ENCODE measurements at places on chromosomes 11 and 22.
A peak's percentile ranks its signal among the peaks of the same experiment; 100 is the strongest.

DNA sequence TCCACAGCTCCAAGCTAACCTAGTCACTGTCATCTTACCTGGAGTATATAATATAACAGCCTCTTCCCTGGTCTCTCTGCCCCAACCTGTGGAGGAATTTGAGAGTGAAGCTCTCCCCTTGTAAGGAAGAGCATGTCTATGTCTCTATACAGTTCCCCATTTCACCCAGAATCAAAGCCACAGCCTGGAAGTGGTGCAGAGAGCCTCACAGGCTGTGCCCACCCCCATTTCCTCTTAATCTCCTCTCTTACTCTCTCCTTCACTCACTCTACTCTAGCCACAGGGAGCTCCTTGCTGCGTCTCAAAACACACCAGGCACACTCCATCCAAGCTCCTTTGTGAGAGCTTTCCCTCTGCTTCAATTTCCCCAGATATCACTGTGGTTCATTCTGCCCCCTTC is 302.5 kb upstream of the ISX start:
- no peak for DNase-seq

- no peak for DNase-seq
Observed at GRCh38 chr11:63639199-63639832, 25.1 kb upstream of the PLAAT3 start.

- DNase-seq = peak; percentile 49
Observed at GRCh38 chr11:66858939-66859685, 2.2 kb downstream of the LRFN4 start.

DNA sequence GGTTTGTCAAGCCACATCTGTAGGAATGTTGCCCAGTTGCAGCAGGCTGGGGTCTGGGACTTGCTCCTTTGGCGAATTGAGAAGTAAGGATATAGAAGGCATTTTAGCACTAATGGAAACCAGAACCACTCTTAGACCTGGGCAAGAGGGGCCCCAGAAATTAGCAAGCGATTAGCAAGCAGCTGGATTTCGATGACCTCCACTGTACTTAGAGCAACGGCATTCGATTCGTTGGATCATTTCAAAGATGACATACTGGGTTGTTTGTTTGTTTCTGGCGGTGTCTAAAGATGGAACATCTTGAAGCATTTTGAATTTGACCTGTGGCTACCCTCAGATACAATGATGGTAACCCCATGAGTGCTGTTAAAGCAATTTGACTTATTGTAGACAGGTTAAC is 1.2 kb upstream of the CDPF1 start:
- no peak for DNase-seq

DNA sequence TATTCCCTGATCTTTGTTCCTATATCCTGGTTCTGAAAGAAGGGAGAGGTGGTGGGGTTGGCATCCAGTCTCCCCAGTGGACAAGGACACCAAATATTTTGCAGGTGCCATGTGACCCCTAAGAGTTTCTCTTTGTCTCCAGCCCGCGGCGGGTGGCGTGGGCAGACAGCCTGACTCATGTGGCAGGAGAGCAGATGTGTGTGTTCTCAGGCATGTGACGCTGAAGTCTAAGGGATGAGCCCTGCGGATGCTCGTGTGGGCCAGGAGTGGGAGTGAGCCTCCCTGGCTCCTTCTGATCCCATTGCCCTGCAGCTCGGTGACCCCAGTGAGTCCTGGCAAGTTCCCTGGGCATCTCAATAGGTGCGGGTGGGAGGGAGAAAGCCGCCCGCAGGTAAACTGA is 94.8 kb upstream of the TBCEL start:
- no peak for DNase-seq

DNA sequence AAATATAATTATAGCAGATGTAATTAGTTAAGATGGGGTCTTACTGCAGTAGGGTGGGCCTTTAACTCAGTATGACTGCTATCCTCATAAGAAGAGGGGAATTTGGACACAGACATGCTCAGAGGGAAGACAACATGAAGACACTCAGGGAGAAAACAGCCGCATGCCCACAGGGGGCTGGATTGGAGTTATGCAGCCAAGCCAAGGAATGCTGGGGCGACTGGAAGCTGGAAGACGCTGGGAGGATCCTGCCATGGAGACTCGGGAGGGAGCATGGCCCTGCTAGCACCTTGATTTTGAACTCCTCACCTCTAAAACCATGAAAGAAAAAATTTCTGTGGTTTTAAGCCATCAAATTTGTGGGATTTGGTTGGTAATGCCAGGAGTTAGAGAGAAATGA is 40.9 kb downstream of the PANX1 start:
- no peak for DNase-seq

GRCh38 chr22:27404441-27404840 is 397.1 kb downstream of the MN1 start:
- DNase-seq = no peak

GRCh38 chr11:47723041-47723440 is 7.9 kb upstream of the AGBL2 start:
- no peak for DNase-seq

DNA sequence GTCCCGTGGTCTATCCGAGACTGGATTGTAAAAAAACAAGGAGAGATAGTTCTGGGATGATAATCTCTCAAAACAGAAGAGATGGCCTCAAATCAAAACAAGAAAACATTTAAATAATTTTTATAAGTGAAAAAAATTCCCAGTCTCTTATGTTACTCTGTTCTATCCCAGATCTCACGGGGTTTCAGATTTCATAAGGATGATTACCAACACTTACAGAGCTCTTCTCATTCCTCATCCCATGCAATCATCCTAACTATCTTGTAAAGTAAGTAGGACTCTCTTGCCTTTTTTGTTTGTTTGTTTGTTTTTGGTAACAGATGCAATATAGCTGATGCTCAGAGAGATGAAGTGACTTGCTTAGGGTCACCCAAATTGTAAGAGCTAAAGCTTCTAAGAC is 20.0 kb upstream of the ZBTB16 start:
- DNase-seq = no peak

- DNase-seq = no peak
Observed at GRCh38 chr11:122692444-122692843, 36.9 kb downstream of the UBASH3B start.

DNA sequence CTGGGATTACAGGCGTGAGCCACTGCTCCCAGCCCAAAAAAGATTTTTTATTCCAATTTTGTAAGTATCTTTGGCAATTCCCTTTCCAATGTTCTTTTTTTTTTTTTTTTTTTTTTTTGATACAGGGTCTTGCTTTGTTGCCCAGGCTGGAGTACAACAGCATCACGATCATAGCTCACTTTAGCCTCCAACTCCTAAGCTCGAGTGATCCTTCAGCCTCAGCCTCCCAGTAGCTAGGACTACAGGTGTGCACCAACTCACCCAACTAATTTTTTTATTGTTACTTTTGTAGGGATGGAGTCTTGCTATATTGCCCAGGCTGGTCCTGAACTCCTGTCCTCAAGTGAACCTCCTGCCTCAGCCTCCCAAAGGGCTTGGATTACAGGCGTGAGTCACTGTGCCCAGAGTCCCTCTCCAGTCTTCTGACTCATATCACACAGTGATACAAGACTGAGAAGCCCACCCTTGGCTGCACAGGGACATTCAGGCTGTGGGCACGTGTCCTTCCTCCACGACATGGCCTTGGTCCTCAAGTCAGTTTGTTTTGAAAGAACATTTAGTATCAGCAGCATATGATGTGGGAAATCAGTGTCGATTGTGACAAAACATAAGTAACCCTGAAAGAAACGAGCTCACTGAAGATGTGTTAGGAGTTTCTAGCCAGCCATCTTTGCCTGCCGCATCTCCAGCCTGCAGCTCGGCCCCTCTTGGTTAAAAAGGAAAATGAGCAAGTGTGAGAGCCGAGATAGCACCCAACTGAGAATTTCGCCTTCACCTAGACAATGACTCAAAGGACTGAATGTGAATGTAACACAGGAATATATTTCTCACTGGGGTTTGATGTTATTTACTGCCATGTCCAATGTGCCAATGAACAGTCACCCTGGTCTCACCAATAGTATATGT is 175.5 kb downstream of the MN1 start:
- DNase-seq = no peak

- DNase-seq = no peak
Observed at GRCh38 chr11:104098132-104098531, 61.7 kb downstream of the DDI1 start.

DNA sequence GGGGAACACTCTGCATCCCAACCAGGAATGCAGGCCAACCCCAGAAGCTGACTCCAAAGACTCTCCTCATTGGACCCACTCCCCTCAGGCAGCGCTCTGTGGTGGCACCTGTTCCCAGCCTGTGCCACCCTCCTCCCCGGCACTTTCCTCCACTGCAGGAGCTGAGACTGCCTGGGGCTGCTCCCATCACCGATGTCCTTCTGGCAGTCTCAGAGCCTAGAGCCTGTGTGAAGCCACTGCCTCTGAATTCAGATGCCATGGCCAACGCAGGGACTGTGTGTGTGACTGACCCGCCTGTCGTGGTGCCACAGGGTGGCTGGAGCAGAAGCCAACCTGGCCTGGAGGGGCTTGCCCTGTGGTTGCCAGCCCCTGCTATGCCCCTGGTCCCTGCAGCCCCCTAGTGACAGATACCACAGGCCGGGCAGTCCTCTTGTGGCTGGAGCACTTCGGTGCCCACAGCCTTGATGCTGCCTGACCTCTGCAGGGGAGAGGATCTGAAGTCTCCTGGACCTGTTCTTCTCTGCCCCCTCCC is 43.2 kb downstream of the TBX1 start:
- DNase-seq = no peak
